ENCODE measurements at places on chromosomes 7 and 10.

- no peak for DNase-seq
Observed at GRCh38 chr7:137209151-137209817, 134.2 kb downstream of the PTN start.

DNA sequence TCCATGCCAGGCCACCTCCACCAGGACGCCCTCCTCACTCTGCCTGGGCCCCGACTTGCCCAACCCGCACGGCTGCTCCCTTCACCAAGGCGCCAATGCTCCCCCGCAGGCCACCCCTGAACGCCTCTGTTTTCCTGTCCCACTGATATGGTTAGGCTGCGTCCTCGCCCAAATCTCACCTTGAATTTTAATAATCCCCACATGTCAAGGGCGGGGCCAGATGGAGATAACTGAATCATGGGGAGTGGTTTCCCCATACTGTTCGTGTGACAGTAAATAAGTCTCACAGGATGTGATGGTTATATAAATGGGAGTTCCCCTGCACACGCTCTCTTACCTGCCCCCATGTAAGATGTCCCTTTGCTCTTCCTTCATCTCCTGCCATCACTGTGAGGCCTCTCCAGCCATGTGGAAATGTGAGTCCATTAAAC, 29.8 kb downstream of the RSU1 start:
- peak; percentile 61 for DNase-seq

- no peak for DNase-seq
Observed at GRCh38 chr10:659688-660141, 29.8 kb downstream of the DIP2C start.

DNA sequence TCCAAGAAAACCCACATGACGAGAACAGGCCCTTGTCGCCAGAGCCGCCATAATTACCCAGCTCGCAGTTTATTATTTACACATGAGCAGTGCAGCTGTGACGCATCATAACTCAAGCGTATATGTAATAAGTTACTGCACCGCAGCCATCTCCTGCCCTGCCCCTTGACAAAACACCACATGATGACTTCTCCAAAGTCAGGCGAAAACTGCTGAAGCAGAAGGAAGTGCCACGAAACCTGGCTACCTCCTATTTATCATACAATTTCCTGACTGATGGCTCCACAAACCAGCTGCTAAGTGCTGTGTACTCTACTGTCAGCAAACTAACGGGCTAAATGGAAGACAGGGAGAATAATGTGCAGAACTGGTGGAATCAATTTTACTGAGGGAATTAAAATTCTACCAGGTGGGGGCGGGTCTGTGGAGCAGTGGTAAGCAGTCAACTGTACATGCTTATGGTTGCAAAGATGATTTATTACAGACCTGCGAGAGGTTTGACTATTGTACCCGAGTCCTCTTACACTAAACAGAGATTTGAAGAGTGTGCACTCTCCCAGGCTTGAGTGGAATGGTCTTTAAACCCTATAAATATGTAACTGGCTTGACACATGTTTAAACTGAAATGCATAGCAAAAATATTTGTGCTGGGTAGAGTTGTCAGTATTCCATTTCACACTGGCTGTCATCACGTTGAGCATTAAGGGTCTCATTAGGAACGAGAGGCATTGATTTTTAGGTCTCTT, 156.0 kb downstream of the GLI3 start:
- DNase-seq = no peak

GRCh38 chr7:467393-467828, 52.2 kb downstream of the PDGFA start:
- no peak for DNase-seq

DNA sequence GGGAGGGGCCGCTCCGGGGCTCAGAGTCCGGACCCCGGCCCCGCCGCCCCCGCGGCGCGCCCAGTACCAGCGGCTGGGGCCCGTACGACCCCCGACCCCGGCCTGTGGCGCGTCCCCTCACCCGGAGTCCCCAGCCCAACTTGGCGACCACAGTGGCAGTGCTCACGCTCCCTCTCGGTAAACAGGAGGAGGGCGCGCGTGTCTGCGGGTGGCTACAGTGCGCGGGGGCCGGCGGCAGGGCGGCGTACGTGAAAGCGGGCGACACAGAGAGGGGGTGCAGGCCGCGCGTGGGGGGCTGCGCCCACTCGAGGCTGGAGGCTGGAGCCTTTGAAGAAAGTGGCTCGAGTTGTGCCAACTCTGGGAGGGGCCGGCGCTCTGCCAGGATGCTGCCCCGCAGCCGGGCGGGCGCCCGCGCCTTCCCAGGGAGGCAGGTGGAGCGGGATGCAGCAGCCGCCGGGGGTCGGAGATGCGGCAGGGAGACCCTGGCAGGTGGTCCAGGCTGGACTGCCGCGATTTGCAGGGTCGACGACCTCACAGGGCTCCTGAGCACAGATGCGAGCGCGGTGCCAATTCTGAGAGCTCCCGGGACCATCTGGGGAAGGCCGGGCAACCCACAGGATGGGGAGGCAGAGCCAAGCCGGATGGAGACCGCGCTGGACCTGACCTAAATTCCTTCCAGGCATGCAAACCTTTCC, 655 bp downstream of the PTPRE start:
- peak; percentile 26 for DNase-seq

GRCh38 chr7:132055336-132056120, 499.1 kb upstream of the PODXL start:
- no peak for DNase-seq

DNA sequence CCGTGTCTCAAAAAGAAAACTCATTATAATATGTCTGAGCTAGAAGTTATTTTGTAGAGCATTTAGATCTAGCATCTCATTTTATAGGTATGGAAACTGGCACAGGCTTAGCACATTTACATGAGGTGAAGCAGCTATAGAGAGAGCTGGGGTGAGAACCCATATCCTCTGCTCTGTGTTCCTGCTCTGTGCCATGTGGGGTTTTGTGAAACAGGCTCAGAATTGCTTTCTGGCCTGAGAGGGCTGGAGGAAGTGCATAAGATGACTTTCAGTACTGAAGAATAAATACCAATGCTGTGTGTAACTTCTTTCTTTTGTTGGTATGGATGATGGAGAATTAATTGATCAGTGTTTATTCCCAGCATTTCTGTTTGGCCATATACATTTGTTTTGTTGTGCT, 159.1 kb downstream of the LRRC4 start:
- no peak for DNase-seq

GRCh38 chr10:3563298-3563697, 221.7 kb downstream of the KLF6 start:
- DNase-seq = peak; percentile 55

DNA sequence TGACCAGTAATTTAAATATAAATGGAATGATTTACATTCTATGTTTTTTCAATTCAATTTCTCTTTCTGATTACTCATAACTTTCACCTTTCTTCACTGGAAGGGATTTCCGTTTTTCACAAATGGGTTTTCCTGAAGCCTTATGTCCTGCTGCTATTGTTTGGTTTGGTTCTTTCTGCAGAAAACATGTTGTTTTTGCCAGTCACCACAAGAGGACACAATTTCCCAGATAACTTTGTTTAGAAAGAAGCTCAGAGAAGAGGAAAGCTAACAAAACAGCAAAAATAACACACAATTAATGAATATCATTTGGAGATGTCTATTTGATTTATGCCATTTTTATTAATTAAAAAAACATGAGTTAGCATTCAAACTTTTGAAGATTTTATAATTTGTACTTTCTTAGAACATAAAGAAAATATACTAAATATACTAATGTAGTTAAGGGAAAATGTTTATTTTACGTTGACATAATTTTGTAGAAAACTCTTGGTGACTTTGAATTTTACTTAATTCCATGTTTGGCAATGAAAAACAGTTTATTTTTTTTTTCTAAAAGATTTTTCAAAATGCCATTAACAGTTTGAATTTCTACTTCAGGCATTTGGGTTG, 4.6 kb upstream of the TWIST1 start:
- DNase-seq = no peak

DNA sequence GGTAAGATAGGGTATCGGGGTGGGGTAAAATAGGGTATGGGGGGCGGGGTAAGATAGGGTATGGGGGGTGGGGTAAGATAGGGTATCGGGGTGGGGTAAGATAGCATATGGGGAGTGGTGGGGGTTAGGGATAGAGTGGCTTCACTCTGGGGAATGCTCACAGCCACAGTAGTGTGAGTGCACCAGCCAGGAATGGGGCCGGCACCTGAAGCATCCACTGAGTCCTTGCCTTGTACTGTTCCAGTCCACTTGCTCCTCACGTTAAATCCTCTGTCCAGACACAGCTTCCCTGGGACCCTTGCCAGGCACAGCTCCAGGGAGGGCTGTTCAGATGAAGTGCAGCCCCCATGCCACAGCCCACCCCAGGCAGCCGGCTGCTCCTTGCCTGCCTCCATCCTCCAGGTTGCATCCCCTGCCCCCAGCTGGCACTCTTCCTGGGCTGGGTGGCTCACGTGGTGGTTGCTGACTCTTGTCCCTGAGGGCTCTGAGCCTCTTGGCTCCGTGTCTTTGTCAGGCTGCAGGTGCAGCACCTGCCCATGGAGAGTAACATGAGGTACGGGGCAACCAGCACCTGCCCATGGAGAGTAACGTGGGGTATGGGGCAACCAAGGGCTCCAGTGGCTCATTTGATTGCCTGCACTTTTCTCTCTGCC, 268.4 kb downstream of the TCERG1L start:
- DNase-seq = no peak

- no peak for DNase-seq
Observed at GRCh38 chr7:13312307-13312706, 624.9 kb downstream of the ARL4A start.

GRCh38 chr7:27140126-27140857, 3.2 kb downstream of the HOXA5 start:
- DNase-seq = no peak

- no peak for DNase-seq
Observed at GRCh38 chr10:83961620-83962019, 177.7 kb upstream of the GHITM start.

GRCh38 chr10:99341860-99342490, 12.8 kb downstream of the CNNM1 start:
- no peak for DNase-seq

GRCh38 chr10:11499425-11500071, 111.9 kb downstream of the USP6NL start:
- no peak for DNase-seq

DNA sequence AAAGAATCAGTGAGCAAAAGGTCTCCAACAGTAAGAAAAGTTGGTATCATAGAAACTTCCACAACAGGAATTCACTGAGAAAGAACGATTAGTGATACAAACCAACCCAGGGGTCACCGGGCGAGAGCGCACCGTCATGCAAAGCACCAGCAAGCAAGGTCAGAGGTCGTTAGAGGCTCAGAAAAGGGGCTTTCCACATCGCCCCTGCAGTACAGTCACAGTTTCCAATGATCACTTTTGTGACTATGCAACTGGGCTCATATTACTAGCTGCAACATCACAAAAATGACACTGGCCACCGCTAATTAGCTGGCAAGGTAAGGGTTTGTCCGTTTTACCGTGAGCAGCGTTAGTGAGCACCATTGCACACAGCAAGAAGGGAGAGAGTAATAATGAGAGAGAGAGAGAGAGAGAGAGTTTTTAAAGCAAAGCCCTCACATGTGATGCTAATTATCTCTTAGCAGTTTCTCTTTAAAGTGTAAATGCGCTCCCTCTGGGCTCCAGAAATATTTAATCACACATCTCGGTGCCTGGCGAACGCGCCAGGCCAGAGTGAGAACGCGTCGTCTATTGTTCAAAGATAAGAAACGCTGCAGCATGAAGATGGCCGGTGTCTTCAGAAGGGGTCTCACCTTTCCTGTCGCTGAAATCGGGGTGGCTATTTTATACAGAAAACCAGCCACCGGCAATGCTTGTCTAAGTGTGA, 237.5 kb downstream of the DNAJB6 start:
- no peak for DNase-seq

DNA sequence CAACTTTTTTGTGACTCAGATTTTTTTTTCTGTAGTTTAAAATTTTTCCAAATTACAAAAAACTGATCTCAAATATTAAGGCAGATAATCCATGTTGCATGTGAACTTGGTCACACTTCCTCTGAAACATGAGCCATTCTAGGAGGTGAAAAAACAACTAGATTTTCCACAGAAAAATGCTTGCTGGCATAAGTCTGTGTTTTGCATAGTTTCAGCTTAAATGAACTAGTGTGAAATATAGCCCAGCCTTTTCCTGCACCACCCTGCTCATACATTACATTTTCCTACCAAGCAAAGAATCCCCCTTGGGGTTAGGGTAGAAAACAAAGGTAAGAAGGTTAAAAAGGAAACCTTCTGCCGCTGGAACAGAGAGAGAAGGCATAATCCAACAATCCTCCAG, 48.2 kb downstream of the SLC25A13 start:
- DNase-seq = no peak

DNA sequence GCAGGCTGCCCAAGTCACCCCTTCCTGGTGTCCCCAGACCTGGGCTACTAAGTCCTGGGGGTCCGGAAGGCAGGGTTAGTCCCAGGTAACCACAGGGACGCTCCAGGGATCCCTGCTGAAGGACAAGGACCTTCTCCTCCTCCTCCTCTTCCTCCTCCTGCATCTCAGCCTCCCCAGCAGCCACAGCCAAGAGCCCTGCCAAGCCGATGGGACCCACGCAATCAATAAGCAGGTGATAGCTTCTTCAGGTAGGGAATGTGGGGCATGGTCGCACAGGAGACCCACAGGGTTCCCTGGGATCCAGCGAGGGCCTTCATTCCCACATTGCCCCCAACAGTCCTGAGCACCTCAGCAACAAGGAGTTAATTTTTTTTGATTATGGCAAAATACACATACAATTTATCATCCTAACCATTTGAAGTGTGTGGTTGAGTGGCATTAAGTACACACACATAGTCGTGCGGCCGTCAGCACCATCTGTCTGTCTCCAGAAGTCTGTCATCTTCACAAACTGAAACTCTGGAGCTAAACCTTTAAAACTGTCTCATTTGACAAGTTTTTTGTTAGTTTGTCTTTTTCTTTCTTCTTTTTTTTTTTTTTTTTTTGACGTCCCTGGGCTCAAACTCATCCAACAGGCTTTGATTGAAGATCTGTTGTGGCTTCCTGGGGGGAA, 12.1 kb downstream of the CRYGN start:
- no peak for DNase-seq

DNA sequence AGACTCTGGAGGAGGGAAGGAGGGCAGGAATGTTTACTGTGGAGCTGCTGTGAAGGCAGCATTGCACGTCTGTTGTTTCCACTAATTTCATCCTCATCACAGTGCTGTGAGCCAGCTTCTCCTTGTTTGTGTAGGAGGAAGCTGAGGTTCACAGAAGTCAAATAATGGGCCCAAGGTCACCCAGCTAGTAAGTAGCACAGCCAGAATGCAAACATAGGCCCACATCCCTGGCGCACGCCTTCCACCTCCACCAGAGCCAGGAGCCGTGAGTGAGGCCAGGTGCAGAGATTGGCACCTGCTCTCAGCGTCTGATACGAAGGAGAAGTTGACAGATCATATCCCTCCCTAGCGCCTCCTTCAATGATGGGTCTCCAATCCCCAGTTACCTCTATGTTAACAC, 93.6 kb downstream of the HTR5A start:
- no peak for DNase-seq

- no peak for DNase-seq
Observed at GRCh38 chr10:112182784-112183328, 709 bp downstream of the GPAM start.

GRCh38 chr10:123689880-123690279, 23.7 kb downstream of the GPR26 start:
- DNase-seq = no peak

- DNase-seq = no peak
Observed at GRCh38 chr10:794382-794956, 105.0 kb upstream of the DIP2C start.

Data from activated CD4-positive, alpha-beta T cell treated with anti-CD3 and anti-CD28 coated beads for 4 hours (primary cell).